ENCODE measurements at places on chromosomes 2 and 18.

DNA sequence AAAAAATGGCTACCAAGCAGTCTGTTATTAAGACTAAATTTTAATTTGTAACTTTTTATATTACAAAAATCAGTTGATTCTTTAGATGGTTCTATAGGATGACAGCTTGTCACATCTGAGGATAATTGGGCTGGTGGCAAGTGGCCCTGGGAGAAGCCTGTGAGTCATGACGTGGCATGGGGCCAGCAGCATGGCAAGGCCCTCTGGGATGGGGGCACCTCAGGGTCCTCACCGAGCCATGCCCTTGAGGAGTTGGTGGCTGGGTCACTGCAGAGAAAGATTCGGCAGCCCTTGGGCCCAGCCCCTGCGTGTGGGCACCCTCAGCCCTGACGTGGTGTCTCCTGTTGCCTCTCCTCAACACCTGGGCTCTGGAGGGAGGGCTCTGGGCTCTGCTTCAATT is 49.7 kb downstream of the STK25 start:
- H3K4me1 ChIP-seq, result no peaks in the 10 kb centered on the region
- DNase-seq, result no peak
- H3K27ac ChIP-seq, result no peak overlapping the region
- peaks cover under 1% of the 10 kb centered on the region for H3K36me3 ChIP-seq
- no peaks in the 10 kb centered on the region for H3K27me3 ChIP-seq

GRCh38 chr2:212904646-212905045 is 246.8 kb downstream of the IKZF2 start:
- no peaks in the 10 kb centered on the region for H3K27me3 ChIP-seq
- no peak overlapping the region for H3K4me3 ChIP-seq
- no peaks in the 10 kb centered on the region for H3K36me3 ChIP-seq
- no peaks in the 10 kb centered on the region for H3K4me1 ChIP-seq
- no peak for DNase-seq

GRCh38 chr2:46308081-46308480 is 10.9 kb downstream of the EPAS1 start:
- H3K36me3 ChIP-seq, result no peaks in the 10 kb centered on the region
- H3K4me3 ChIP-seq, result no peak overlapping the region
- H3K27me3 ChIP-seq, result no peaks in the 10 kb centered on the region

- no peak overlapping the region for H3K4me3 ChIP-seq
- no peak for DNase-seq
- H3K4me1 ChIP-seq, result peaks cover 30% of the 10 kb centered on the region
- no peak overlapping the region for H3K27ac ChIP-seq
- H3K36me3 ChIP-seq, result no peaks in the 10 kb centered on the region
Observed at GRCh38 chr2:231617059-231617926, 24.6 kb downstream of the TEX44 start.

DNA sequence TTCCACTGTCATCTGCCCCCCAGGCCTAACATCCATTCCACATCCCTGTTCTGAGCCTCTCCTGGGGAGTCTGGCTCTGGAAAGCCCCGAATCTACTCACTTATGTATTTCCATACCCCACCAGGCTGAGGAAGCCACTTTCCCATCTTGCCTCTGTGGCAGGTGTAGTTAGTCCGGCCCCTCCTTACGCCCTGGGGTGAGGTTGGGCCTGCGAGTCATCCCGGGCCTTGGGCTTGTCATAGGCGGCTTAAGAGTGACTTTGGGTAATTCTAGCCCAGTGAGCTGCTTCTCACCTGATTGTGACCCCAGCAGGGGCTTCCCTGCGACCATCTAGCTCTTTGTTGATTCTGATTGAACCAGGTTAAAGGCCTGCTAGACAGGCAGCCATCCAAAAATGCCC is 21.1 kb downstream of the PCARE start:
- H3K4me1 ChIP-seq, result no peaks in the 10 kb centered on the region
- no peak overlapping the region for H3K4me3 ChIP-seq
- no peak overlapping the region for H3K27ac ChIP-seq
- H3K27me3 ChIP-seq, result no peaks in the 10 kb centered on the region
- H3K36me3 ChIP-seq, result no peaks in the 10 kb centered on the region
- DNase-seq, result no peak

GRCh38 chr2:20011276-20012031 is 1.0 kb downstream of the MATN3 start:
- peaks cover 10% of the 10 kb centered on the region for H3K4me1 ChIP-seq
- no peak for DNase-seq
- peak overlapping the region; percentile 88 for H3K4me3 ChIP-seq
- H3K27me3 ChIP-seq, result no peaks in the 10 kb centered on the region
- no peak overlapping the region for H3K27ac ChIP-seq

DNA sequence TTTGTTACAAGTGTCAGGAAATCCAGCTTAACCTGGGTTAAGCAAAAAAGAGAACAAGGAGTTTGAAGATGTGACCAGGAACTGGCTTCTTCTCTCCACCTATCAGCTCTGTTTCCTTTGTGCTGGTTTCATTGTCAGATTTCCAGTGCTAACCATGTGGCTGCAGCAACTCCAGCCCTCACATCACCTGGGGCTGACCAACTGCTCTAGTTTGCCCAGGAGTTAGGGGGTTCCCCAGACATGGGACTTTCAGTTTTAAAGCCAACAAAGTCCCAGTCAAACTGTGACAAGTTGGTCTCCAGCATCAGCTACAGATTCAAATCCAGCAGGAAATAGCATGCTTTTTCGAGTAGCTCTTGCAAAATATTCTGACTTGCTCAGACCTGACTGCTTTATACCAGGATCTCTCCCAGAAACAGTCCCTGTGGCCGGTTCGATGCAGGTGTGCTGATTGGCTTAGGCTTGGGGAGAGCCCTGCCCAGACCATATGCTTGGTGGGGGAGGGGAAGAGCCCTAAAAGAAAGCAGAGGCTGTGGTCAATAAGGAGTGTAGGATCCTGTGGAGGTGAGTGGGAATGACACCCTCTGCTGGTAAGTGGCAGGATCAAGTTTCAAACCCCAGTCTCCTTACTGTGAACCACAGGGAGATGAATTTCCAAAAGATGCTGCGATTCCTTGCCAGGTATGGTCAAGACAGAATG is 49.5 kb downstream of the KCNE4 start:
- H3K36me3 ChIP-seq, result no peaks in the 10 kb centered on the region
- no peak overlapping the region for H3K4me3 ChIP-seq
- H3K27me3 ChIP-seq, result no peaks in the 10 kb centered on the region
- DNase-seq, result no peak

DNA sequence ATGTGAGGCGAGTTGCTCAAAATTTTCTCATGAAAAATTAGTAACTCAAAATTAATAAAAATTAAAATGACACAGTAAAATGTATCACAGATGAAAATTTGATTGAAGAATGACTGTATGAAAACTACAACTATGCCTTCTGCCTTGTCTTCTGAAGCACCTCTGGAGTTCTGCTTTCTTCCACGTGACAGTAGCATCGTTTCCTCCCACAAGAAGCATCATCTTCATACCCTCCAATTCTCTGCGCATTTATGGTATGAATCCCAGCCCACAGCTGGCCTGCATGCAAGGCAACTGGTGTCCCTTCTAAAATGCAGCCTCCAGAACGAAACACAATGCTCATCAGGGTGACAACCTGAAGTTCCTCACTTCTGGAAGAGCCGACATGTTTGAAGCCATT is 189.9 kb downstream of the MYO1B start:
- H3K27ac ChIP-seq, result no peak overlapping the region
- no peak for DNase-seq
- H3K27me3 ChIP-seq, result no peaks in the 10 kb centered on the region

GRCh38 chr2:66579186-66580126 is 144.5 kb downstream of the MEIS1 start:
- no peaks in the 10 kb centered on the region for H3K36me3 ChIP-seq
- no peak for DNase-seq
- peak overlapping the region; percentile 91 for H3K27ac ChIP-seq

DNA sequence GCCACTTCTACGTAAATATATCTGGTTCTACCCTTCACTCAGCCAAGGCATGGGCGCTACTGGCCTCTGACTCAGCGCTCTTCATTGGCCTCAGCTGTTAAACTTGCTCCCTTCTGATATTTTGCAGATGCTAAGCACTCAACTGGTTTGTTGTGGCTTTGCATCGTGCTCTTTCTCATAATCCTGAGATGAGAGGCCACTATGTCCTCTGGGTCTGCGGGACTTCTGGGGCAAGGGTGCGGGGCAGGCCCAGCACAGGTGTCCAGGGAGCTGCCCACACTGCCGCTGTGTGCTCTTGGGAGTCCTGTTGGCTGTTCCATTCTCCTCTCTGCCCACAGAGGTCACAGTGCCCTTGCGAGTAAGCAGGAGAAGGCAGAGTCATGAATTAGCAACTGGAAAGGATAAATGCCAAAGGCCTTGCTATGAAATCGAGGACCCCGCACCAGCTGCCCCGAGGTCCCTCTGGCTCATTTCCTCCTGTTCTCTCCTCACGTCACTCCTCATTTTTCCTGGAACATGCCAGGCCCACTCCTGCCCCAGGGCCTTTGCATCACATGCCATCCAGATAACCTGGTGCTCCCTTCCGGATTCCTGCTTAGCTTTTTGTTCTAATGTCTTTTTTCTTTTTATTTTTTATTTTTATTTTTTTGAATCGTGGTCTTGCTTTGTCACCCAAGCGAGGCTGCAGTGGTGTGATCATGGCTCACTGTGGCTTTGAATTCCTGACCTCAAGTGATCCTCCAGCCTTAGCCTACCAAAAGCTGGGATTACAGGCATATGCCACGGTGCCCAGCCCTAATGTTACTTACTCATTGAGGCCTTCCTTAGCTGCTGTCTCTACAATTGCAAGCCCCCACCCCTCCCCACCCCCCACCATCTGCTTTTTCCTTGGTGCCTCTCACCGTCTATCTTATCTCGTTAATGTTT is 34.9 kb upstream of the MAT2A start:
- no peak for DNase-seq
- peaks cover 24% of the 10 kb centered on the region for H3K4me1 ChIP-seq
- H3K27me3 ChIP-seq, result no peaks in the 10 kb centered on the region
- no peaks in the 10 kb centered on the region for H3K36me3 ChIP-seq
- H3K27ac ChIP-seq, result peak overlapping the region; percentile 49
- H3K4me3 ChIP-seq, result no peak overlapping the region

- H3K36me3 ChIP-seq, result no peaks in the 10 kb centered on the region
- DNase-seq, result no peak
- no peaks in the 10 kb centered on the region for H3K4me1 ChIP-seq
- H3K27me3 ChIP-seq, result no peaks in the 10 kb centered on the region
- no peak overlapping the region for H3K4me3 ChIP-seq
Observed at GRCh38 chr2:16104949-16105668, 164.8 kb downstream of the MYCN start.

- no peak overlapping the region for H3K27ac ChIP-seq
- DNase-seq, result no peak
- no peaks in the 10 kb centered on the region for H3K27me3 ChIP-seq
- H3K4me3 ChIP-seq, result no peak overlapping the region
- no peaks in the 10 kb centered on the region for H3K36me3 ChIP-seq
Observed at GRCh38 chr2:133314795-133315194, 253.5 kb downstream of the NCKAP5 start.

DNA sequence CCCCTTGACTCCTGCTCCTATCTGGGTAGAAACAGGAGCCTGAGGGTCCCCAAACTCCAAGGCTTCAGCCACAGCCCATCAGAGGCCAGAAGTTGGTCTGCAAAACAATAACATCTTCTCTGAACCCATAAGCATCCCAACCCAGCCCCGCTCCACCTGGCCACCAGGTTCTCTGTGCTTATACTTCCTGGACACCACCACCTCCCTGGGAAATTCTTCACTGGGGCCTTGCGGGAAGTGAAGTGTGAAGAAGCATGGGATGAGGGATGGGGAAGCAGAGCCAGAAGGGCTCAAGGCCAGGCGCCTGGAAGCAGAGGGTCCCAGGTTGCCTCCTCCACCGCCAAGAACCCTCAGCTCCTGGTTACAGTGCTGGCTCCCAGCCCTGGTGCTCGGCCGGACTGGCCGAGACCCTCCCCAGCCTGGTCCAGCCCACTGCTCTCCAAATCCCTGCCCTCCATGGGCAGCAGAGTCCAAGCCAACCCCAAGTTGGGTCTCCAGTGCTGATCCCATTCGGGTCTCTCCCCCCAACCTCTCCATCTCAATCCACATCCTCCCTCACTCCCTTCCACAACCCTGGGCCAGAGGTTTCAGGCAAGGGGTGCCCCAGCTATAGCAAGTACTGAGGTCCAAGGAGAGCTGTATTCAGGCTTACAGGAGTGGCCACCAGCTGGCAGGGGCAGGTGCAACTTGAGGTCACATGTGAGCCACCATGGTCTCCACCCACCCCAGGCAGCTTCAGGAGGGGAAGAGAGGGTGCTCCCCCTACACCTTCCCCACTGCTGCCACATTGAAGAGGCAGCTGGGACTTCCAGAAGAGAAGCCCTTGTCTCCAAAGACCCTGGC is 60.7 kb downstream of the TNS1 start:
- peaks cover 3% of the 10 kb centered on the region for H3K4me1 ChIP-seq
- peak overlapping the region; percentile 82 for H3K4me3 ChIP-seq
- no peak for DNase-seq
- H3K27me3 ChIP-seq, result no peaks in the 10 kb centered on the region
- H3K36me3 ChIP-seq, result peaks cover 16% of the 10 kb centered on the region

- DNase-seq, result no peak
- H3K27me3 ChIP-seq, result no peaks in the 10 kb centered on the region
- no peak overlapping the region for H3K4me3 ChIP-seq
- no peak overlapping the region for H3K27ac ChIP-seq
- no peaks in the 10 kb centered on the region for H3K36me3 ChIP-seq
- H3K4me1 ChIP-seq, result no peaks in the 10 kb centered on the region
Observed at GRCh38 chr18:57837917-57838548, 34.9 kb upstream of the ATP8B1 start.

DNA sequence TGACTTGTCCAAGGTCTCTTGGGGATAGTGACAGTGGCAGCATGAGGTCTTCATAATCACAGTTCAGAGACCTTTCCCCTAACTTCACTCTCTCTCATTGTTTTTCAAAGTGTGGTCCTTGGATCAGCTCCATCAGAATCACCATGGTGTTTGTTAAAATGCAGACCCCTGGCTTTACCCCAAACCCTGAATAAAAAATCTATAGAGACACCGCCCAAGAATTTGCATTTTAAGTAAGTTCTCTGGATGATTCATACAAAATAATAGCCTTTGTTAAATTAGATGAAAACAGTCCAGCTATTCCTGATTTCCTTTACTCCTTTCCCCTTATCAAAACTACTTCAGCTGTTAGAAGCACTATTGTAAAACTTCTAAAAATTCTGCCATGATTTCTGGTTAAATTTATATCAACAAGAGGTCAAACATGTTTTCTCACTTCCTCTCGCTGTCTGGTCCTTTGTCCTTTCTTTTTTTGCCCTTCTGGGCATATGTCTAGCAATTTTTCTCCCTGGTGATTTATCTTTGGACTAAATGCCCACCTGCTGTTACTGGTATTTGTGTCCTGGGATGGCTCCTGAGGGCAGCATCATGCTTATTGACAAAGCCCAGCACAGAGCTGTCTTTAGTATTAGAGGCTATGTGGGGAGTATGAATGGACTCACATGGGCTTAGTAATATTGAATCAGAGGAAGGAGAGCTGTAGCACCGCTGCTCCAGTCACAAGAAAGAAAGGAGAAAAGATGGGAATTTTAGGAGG is 63.4 kb downstream of the LHCGR start:
- H3K27me3 ChIP-seq, result no peaks in the 10 kb centered on the region
- H3K4me3 ChIP-seq, result no peak overlapping the region
- no peak for DNase-seq
- no peak overlapping the region for H3K27ac ChIP-seq

Data from thoracic aorta (tissue), 2 donors.